NB4 (cell line): ENCODE measurements at places on chromosomes 5 and 9.
A peak's percentile ranks its signal among the peaks of the same experiment; 100 is the strongest.

DNA sequence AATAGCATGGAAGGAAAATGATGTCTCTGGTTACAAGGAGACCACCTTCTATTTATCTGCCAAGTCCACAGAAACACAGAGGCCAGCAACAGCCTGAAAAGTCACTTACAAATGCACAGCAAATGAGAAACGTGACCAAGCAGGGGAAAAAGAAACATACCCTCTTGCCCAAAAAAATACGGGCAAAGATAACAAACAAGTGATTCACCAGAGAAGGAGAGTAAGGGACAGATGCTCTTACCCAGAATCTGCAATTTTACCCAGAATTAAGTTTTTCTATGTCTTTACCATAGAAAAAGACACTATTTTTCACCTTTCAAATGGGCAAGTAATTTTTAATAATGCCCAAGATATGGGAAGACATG lies 28.1 kb downstream of the CAMSAP1 start:
- DNase-seq: no peak

DNA sequence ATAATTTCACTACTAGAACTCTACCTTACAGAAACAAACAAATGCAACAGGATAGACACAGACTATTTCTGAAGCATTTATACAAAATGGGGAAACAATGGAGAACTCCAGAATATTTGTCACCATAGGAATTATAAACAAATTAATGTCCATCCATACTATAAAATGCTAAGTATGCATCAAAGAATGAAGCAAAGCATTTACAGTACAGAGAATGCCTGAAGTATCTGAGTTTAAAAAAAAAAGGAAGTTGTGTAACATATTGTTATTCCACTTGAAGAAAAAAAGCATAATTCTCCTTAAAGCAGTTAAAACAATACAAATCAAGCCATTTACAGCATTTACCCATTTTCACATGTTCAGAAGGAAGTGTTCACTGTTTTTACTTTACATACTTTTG lies 53.0 kb downstream of the DROSHA start:
- no peak for DNase-seq

DNA sequence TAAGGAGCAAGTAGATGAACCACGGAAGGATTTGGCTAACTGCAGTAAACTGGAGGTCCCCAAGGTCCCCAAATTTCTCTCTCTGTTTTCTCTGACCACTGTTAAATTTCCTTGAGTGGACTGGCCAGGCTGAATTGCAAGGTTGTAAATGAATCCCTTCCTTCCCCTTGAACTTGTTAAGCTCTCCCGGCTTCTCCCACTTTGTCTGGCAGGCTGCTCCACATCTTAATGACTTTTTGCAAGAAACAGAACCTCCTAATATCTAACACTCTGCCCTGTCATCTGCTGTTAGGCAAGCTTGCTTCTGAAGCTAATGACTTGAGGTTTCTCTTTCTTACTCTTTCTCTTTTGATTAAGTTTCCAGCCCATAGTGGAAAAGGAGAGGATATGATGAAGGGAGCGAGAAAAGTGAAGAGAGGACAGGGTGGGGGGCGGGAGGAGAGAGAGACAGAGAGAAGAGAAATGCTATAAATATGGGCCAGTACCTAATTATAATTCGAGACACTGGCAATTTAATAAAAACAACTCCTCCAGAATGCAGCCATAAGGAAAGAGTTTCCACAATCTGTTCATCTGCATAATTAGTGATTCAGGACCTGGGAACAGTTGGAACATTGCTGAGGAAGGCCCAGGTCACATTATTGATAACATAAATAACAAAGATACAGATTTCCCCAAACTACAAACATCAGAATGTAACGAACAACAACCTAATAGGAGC lies 437.3 kb upstream of the MPDZ start:
- no peak for DNase-seq

DNA sequence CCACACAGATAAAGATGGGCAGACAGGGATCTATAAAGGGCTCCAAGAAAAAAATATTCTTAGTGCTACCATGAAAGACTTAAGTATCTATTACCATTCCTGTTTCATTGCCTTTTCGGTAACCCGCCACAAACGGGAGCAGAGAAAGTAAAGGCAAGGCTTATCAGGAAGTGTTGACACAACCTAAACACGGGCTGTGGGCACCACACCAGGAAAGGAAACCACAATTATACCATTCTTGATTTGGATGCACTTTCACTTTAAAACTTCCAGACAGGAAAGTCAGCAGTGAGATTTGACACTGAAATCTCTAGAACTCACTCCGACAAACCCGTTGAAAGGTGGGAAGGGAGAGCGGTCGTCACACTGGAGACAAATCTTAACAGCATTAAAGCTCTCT lies 6.5 kb downstream of the TLE1 start:
- peak; percentile 13 for DNase-seq

DNA sequence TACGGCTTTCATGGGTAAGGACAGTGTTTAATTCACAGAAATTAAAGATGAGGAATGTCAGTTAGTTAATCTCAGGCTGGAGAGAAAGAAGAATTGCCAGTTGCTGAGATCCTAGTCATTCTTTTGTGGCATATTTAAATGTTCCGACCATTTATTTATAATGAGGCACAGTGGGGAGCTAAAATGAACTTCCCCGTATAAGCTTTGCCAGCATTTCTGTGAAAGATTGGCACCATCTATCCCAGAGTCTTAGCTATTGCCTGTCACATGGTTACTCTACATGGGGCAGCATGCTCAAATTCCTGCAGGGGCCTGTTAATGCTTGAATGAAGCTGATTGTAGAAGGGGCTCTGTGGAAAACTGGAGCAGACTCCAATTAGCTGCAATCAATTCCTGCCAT lies 314.1 kb downstream of the PRELID2 start:
- DNase-seq: no peak

DNA sequence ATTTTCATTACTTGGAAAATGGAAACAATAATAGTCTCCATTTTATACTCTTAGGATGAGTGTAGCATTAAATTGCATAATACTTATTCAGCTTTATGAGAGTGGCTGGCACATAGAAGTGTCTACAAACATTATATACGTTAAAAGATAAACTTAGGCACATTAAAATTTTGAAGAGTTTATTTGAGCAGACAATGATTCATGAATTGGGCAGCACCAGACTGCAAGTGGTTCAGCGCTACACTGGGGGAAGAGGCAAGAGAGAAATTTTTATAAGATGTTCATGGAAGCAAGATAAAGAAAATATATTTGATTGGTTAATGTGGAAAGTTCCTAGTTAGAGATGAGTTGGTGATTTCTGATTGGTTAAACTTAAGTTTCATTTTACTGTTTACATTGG lies 243.7 kb downstream of the RASEF start:
- no peak for DNase-seq

GRCh38 chr5:65835191-65835590 lies 91.2 kb upstream of the ERBIN start:
- DNase-seq: no peak

DNA sequence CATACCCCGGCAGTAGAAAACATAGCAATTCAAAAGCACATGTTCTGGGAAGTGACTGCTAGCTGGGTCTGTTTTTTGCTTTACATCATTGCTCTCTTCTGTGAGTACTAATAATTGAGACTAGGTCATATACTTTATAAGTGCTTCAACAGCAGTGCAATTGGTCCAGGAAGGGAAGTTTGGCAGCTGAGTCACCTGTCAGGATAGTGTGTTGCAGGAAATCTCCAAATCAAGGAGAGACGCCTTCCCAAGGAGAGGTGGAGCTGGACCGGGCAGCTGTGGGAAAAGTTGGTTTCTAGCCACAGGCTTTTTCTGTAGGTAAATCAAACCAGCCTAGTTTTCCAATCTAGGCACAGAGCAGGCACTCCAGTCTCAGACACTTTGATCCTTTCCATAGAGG lies 330.1 kb downstream of the ENC1 start:
- no peak for DNase-seq

DNA sequence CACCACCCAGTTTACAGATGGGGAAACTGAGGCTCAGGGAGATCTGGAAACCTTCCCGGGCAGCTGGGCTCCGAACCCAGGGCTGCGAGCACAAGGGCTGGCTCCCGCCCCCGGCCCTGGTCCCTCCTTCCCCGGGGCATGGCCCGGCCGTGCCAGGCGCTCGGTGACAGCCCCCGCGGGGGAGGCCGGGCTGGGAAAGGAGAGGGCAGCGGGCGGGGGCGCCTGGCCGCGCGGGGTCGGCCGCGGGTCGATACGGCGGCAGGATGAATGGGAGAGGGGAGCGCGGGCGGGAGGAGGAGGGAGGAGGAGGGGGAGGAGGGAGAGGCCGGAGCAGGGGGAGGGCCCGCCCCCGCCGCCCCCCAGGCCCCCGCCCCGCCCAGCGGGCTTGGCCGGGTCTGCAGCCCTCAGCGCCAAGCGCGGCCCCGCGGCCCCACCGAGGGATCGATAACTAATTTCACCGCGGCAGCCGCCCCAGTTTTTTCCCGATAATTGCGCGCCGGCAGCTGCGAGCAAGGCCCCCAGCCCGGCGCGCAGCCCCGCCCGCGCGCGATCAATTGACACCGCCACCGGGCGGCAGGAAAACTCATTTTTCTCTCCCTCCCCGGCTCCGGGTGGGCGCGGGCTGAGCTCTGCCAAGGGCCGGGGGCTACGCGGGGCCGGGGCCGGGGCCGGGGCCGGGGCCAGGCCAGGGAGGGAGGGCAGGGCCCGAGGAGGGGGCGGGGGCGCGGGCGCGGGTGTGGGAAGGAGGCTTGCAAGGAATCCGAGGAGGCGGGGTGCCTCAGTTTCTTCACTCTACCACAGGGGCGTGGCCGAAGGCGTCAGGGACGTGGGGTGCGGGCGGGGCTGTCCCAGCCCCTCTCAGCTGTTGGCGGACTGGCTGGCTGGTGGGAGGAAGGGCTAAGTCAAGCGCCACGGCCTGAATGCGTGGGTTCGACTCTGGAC lies 52.1 kb downstream of the C9orf50 start:
- peak; percentile 14 for DNase-seq

DNA sequence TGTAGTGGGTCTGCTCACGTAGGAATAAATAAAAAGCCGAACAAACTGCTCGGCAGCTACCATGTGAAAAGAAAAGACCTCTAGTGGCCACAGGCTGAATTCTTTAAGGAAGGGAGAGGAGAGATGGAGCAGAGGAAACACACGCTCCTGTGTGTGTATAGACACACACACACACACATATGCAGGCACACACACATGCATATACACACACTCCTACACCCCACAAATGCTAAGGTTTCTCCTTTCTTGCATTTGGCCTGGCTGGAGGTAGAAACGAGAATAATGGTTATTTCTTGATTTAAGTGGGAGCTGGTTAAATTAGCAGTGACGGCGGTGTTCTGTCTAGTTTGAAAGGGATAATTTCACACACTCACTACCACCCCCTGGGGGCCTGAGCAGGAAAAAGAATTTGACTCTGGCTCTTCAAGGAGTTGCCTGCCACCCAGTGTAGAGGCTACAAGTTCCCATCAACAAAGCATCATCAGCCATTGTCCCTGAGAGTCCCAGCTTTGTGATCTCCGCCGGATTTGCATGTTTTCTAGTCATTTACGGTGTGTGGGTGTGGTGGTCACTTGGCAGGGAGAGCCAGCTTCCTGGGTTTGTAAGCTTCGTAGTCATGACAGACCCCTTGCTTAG lies at the start of gene INSYN2B:
Gene INSYN2B (minus strand): TSS at position 78 of the 636 bp plus-strand sequence. CDS start 96,597 bp downstream, outside the sequence.
- DNase-seq: peak; percentile 71

DNA sequence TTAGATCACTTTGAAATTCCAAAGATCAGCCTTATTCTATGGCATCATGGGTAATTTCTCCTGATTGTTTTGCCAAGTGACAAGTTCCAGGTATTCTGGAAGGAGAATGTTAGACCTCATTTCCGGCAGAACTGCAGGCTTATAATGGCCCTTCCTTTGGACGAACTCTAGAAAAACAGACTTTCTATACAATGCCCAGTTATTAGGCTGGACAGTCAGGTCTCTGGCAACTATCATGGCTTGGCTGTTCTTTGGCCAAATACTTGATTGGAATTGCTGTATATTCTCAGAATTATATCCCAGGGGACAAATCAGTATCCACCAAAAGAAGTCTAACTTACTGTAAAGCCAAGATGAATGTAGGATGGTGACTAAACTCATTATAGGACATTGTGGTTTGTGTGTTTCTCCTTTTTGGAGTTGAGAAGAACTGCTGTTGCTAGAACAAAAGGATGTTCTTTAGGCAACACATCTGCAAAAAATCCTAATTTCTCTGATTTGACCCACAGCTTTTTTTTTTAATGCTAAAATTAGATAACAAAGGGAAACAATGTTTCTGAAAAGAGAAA lies 69.0 kb downstream of the ADAMTSL1 start:
- no peak for DNase-seq

- no peak for DNase-seq
Measured at GRCh38 chr5:34553581-34553980, 102.5 kb upstream of the RAI14 start.

DNA sequence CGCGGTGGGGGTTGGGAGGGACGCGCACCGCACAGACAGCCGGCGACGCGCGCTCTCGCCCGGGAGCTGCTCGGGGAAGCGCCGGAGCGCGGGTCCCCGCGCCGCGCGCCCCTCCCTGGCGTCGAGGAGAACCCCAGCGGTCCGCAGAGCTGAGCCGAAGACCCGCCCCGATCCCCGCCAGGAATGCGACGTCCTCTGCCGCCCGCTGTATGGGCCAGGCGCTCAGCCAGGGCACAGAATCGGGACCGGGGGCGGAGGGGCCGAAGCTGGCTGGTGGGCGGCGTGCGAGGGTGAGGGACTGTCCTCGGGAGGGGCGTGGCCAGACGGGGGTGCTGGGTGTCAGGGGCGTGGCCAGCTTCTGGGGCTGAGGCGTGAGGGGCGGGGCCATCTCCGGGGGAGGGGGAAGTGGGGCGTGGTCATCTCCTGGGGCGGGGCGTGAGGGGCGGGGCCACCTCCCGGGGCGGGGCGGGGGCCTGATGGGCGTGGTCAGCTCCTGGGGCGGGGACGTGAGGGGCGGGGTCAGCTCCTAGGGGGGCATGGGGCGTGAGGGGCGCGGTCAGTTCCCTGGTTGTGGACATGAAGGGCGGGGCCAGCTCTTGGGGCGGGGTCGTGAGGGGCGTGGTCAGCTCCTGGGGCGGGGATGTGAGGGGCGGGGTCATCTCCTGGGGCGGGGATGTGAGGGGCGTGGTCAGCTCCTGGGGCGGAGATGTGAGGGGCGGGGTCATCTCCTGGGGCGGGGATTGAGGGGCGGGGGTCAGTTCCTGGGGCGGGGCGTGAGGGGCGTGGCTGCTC lies 965 bp downstream of the PTGDS start:
- no peak for DNase-seq

DNA sequence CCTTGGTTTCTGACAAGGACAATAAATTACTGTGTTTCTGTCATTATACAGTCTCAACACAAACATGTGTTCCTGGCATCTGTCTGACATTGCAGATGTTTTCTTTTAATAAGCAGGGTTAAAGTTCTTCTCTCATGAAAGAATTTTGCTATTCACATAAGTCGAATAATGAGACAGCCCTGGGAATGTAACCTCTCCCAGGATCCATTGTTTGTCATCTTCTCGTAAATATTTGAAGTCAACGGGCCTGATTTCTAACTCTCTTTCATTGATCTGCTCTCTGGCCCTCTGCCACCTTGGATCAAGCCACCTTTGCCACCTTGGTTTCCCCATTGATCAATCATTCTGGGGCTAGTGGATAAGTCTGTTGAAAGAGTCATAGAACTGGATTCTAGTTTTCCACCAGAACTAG lies 12.9 kb upstream of the CAST start:
- DNase-seq: no peak

- no peak for DNase-seq
Measured at GRCh38 chr9:90007516-90008440, 403.0 kb downstream of the GADD45G start.

GRCh38 chr5:170448221-170448620 lies 55.6 kb upstream of the KCNIP1 start:
- DNase-seq: no peak
